Hematopoietic multipotent progenitor cell treated with erythropoietin and hydrocortisone succinate and interleukin-3 and kit ligand, for 6 days (in vitro differentiated cells): ENCODE measurements at places on chromosomes 2 and 18.

DNA sequence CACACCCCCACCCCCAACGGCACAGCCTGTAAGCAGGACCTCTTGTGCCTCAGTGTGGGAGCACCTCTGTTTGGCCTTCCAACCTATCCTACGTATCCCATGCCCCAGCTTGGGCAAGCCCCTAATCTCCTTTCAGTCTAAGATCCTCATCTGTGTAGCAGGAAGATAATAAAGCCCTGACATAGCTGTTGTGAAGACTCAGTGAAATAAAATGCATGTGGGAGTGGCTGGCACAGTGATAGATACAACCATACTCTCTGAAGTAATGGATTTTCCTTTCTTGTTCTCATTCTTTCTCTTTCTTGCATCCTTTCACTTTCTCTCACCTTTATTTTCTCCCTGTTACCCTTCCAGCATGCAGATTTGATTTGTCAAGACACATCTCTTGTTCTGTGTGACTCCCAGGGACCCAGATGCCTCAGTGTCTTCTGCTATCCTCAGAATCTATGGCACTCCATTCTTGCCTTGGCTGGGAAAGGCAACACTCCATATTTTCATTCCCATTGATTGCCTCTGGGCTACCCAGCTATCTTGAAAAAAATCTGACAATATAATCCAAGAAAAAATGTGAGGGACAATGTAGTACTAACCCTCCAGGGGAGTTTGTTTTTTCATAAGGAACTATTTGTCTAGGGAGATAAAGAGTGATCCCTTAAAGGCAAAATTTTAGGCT is 207.2 kb upstream of the SETBP1 start:
- no peak for DNase-seq

GRCh38 chr2:10236571-10237391 is 65.9 kb upstream of the HPCAL1 start:
- DNase-seq: no peak

- DNase-seq: peak; percentile 71
These were observed 32.1 kb upstream of the ZNF638 start for GRCh38 chr2:71299507-71299906.

DNA sequence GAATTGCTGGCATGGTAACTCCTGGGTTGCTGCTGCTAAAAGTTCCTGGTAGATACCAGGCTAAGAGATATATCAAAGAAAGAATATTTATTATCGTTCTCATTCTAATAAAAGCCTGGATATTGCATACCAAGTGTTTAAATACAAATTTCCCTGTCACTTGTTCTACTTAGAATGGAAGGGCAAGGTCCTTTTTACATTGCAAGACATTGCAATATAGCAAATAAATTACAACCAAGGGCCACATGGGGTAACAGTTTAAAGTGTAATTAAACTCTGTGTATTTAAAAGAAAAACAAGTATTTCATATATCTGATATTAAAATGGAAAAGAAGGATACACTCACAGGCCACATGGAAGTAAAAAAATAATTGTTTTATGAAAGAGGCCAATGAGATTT is 16.2 kb downstream of the PDE11A start:
- no peak for DNase-seq

DNA sequence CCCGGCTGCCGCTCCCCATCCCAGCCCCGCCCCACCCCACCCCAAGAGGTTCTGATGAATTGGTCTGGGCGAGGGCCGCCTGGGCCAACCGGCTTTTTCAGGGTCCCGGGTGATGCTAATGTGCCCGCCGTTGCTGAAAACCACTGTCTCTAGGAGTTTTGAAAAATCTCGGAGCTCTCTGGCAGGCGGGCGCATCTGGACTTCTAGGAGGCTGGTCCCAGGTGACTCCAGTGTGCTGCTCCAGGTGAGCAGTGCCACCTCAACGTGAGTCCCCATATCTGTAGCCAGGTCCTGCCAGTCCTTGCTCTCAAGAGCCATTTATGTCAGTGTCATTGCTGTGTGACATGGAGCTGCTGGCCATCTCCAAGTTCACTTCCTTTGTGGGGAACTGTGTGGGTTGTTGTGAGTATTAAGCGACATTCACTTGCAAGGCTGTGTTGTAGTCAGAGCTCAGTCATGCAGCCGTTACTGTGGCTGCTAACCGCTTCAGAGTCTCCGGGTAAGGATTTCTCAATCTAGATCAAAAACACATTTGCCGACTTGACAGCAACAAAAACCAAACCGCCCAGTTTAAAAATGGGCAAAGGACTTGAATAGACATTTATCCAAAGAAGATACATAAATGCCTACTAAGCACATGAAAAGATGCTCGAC is at the start of gene RFX8:
RFX8 (minus strand) TSS at position 382 of the 654 bp plus-strand sequence. CDS start 8,264 bp downstream, outside the sequence.
- DNase-seq: peak; percentile 82

- DNase-seq: peak; percentile 88
These were observed 14.8 kb downstream of the ASPRV1 start for GRCh38 chr2:69946351-69947324.

DNA sequence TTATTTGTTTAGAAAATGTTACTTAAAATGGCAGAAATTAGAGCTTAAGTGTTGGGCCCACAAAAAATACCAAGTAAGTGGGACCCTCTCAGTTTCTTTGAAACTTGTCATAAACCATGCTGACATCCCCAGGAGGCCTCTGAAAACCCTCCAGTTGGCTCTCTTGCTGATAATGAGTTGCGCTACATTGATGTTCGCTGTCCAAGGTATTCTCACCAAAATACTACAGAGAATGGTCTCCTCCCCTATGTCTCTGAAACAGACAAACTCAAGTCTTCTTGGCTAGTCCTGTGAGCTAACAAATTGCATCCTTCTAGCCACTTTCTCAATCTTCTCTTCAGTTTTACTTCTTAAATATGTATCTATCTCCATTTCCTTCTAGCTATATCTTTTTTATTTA is 669.4 kb downstream of the IRS1 start:
- peak; percentile 25 for DNase-seq

DNA sequence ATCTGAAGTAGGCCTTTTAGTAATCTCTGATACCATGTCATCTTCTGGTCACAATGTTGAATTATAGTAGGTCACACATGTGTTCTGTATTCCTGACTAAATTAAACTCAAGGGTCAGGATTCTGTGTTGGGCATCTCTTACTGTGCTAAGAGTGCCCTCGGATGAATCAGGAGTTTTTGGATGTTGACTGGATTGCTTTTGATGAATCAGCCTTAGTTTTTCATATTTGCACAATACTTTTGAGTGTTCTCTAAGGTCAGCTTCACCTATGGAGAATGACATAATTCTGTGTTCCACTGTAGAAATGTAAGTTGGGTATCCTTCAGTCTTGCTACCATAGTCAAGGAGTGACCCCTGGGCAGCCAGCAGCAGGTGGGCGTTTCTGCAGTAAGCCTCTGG is 190.1 kb downstream of the PTPRM start:
- no peak for DNase-seq

DNA sequence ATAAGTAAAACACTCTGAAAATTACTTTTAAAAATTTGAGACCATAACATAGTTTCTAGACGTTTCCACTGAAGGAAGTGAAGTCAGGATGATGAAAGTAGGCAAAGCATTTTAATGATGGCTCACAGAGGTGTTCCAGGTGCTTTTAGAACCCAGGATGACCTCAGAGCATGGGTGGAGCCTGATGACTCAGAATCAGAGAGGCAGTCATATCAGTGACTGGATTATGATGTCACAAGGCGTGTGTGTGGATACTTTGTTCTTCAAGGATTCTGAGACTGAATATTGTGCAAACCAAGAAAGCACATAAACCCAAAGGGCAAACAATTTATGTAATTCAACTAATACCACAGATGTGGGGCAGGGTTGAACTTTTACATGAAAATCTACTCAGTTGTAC is 208.0 kb upstream of the FBXO11 start:
- DNase-seq: peak; percentile 59

- DNase-seq: peak; percentile 46
These were observed 942 bp upstream of the ZNF236 start for GRCh38 chr18:76821356-76821874.

DNA sequence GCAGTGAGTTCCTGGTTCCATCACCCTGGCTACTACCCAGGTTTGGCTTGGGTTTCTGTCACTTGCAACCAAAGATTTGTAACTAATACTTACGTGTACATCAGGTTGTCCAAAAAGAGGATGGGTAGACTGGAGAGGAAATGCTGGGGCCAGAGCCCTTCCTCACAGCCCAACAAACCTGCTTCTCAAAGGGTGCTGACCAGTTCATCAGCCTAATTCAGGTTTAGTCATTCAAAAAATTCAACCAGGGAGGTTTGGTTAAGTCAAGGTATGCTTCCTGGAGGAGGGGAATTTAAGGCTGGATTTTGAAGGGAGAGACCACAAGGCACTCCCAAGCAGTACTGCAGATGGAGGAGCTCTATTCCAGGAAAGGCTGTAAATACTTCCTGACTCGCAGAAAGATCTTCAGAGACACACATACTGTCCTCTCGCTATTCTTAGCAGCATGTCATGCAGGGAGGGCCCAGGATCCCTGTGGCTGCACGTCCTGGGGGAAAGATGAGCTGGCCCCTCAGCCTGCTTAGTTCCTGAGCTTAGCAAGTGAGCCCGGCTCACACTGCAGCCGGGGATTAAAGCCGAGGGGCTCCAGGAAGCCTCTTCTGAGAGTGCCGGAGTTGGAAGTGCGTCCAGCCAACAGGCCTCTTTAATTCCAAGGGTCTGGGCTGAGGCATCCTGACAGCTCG is 40.0 kb upstream of the BIN1 start:
- no peak for DNase-seq

- no peak for DNase-seq
These were observed 51.5 kb downstream of the PLEKHB2 start for GRCh38 chr2:131156452-131157149.

DNA sequence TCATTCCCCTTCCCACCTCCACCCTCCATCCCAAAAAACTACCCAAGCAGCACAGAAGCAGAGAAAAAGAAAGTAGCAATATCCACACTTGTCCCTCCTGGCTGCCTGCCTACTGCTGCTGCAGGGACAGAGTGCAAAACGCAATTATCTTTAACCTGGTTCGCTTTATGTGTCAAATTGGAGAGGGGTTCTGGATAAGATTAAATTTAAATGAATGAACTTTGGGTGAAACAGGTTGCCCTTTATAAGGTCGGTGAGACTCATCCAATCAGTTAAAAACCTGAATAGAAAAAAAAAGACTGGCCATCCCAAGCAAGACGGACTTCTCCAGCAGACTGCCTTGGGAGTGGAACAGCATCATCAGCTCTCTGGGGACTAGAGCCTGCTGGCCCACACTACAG is 62.6 kb downstream of the ANKRD44 start:
- DNase-seq: no peak

- peak; percentile 82 for DNase-seq
These were observed 43.5 kb upstream of the LMAN1 start for GRCh38 chr18:59402432-59403090.

DNA sequence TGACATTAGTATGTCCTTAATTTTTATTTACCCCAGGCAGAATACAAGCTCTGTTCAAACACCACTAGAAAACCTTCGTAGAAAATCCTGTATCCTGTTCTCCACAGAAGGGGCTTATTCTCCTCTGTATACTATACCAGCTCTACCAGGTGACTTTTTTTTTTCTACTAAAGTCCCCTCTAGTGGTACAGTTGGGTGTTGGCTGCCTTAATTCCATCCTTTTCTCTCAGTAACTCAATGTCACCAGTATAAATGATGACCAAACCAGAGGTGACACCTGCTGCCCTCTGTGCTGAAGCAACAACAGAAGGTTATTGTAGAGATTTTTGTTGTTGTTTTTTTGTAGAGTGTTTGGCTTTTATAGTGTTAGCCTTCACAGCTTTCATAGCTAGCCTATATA is 1322.0 kb downstream of the LRP1B start:
- DNase-seq: peak; percentile 3

DNA sequence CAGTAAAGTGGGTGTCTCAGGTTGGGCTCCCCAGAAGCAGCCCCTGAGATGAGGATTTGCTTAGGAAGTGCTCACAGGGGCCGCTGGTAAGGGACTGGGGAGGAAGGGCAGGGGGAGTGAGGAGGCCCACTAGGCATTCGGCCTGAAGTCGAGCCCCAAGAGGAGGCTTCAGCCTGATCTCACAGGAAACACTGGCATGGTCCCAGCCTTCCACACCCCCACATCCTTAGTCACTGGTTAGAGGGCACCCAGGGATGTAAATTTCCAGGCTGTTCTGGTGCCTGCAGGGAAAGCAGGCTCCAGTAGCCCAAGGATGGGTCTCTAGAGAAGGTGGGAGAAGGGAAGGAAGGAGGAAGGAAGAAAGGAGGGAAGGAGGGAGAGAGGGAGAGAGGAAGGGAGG is 22.4 kb upstream of the KCNK3 start:
- no peak for DNase-seq

DNA sequence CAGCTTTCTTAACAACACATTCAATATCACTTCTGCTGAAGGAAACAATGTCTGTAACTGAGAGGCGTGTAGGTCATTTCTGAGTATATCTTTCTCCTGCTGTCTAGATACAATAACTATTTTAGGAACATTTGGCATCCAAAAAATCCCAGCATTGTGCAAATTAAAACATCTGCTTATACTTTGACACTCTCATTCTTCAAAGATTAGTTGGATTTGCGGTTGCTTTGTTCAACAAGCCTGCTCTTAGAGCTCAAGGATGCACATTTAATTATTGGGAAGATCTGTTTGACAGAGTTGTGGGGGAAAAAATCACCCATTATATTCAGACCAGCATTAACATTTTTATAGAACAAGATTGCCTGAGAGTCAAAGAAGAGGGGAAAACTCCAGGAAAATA is 449.5 kb upstream of the HNRNPA3 start:
- DNase-seq: no peak

GRCh38 chr2:13616616-13617015 is 899.9 kb downstream of the TRIB2 start:
- no peak for DNase-seq

DNA sequence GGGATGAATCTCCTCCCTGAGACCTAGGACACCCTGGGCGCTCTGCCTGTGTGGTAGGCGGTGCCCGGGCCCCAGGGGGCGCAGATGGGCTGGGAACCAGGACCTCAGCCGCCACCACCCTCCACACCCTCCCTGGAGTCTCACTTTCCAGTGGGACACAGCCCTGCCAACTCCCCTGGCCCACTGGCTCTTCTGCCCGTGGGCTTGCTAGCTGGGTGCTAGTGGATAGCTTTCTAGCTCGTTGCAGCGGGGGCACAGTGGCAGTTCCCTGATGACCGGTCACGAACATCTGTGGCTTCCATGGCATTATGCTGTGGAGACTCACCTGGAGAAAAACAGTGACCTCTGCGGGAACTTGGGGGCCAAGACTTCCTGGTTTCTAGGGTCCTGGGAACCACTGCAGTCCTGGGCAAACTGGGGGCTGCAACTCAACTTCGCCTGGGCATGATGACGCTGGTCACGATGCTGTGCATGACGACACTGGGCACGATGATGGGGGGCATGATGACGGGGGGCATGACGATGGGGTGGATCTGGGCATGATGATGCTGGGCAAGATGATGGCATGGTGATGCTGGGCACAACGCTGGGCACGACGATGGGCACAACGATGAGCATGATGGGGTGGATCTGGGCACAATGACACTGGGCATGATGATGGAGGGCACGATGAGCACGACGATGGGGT is 31.0 kb upstream of the ALLC start:
- DNase-seq: no peak
